CD4-positive, alpha-beta T cell treated with Interleukin-17A for 1 hour (primary cell): ENCODE measurements at places on chromosomes 7 and 10.

DNA sequence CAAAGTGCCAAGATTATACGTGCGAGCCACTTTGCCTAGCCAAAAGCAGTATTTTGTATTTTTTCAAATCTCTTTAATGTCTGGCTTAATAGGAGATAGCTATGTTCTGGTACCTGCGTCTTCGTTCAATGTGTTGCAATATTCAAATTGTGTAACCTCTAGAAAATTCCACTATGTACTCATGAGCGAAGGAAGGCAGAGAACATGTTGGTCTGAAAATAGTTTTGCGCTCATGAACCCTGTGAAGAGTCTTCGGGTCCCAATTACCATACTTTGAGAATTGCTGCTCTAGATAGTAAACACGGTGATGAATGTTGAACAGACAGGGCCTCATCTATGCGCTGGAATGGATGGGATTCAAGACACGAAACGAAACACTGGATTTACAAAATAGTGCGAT, 2.7 kb upstream of the SUV39H2 start:
- no peak for DNase-seq

GRCh38 chr10:5040010-5040673, 36.5 kb upstream of the AKR1C2 start:
- no peak for DNase-seq

DNA sequence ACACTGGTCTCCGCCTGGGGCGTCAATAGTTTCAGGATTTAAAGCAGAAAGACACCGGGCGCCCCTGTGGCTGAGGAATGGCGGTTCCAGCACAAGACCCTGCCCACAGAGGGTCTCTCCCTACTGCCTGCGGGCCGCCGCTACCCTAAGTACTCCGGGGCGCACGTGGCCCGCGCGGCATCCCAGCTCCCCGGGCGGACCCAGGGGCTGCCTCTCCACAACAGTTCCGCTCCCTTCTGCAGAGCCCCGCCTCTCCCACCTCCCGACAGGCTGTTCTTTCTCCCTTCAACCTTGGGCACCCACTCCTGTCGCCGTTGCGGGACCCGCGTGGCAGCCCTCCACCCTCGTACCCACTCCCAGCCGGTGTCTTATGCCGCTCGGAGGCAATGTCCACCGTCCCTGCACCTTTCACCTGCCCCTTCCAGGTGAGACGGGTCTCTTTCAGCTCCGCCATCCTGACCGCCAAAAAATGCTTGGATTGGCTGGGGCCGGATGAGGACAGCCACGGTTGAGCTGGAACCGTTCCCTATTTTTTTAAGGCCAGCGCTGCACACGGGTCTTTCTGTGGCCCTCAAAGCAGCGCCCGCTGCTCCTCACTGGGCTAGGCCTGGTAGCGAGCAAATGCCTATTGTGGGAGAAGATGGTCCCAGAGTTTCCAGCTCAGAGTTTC, 1.6 kb upstream of the NKX2-3 start:
- no peak for DNase-seq

- DNase-seq = no peak
Observed at GRCh38 chr10:14667280-14667679, 107.4 kb downstream of the FAM107B start.

DNA sequence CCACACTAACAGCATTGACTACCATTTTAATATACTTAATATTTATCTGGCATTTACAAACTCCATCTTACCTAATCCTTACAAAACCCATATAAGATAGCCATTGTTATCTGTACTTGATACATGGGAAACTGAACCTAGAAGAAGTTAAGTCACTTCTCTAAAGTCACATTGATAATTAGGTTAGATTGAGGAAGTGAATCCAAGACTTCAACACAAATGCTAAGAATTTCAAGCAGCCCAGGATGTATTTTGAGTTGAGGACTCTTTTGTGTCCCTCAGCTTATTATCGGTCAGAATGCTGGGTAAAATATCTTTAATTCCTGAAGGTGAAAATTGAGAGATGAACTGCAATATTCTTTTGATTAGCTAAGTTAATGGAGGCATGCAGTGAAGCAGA, 465.5 kb downstream of the PHTF2 start:
- no peak for DNase-seq

GRCh38 chr10:11760861-11761260, 18.7 kb downstream of the ECHDC3 start:
- DNase-seq = no peak

GRCh38 chr10:124354411-124355382, 64.0 kb downstream of the OAT start:
- DNase-seq = peak; percentile 18

DNA sequence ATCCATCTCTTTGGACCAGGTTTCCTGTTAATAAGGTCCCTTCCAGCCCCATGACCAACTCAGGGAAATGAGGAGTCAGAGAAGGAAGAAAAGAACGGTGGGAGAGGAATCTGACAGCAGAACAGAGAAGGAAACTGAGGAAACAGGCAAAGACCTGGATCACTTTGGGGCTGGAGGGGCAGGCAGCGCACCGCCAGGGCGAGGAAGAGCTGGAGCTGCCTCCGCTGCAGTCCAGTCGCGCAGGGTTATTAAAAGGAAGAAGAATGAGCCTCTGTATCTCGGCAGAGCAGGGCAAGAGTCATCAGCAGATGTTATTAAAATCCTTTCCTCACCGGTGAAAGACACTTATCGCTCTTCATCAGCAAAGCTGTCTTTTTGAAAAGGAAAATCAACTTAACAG, 37.7 kb upstream of the R3HCC1L start:
- DNase-seq = no peak

- DNase-seq = no peak
Observed at GRCh38 chr7:30805081-30805691, 34.0 kb downstream of the MINDY4 start.

GRCh38 chr7:32958046-32959025, 1.1 kb downstream of the FKBP9 start:
- DNase-seq = no peak

GRCh38 chr10:98446661-98447221, at the start of gene HPS1:
Gene HPS1, minus strand, starts transcription at chr10:98446935. Its CDS starts 3,695 bp downstream, at chr10:98443240.
- peak; percentile 78 for DNase-seq

GRCh38 chr7:127807340-127807739, 155.3 kb downstream of the SND1 start:
- DNase-seq = no peak
